EH (cell line): ENCODE measurements at places on chromosomes 11 and 22.

DNA sequence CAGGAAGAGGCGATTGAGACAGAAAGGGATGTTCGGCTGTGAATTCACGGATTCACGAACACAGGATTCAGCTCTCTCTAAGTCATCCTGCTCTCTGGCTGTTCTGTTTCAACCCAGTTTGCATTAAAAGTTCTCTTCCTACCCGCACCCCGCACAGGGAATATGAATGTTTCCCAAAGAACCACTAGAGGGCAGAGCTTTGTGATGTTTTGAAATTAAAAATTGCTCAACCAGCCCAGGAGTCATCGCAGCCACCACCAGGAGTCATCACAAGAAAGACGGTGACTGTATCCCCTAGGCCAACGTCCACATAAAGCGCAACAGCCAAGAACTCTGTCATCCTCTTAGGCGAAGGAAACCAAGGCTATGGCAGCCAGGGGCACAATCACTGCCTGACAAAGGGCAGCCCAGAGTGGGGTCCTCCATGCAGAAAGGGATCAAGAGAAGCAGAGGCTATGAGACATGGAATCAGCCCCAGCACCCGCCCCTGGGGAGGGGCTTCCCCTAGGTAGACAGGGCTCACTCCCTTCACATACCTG, 122.4 kb downstream of the WT1 start:
- peak; percentile 45 for DNase-seq

- DNase-seq, result no peak
Measured at GRCh38 chr11:75275581-75275980, 35.0 kb downstream of the TPBGL start.

DNA sequence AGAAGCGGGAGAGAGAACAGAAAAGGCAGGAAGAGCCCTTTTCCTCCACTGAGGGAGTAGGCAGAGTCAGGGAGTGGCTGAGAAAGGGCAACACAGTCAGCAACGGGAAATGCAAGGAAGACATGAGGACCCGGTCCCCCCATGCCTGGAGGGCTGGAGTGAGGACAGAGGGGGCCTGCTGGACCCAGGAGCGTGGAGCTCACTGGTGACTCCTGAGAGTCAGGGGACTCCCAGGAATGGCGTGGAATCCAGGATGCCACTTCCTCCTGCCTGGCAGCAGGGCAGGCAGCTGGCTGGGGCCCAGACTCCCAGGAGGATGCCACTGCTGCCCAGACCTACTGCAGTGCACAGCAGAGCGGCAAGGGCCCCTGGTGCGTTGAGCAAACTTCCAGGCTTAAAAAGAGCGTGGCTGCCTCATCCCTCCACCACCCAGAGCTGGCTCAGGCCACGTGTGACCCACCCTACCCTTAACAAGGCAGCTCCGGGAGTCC, 11.3 kb downstream of the C11orf21 start:
- no peak for DNase-seq

DNA sequence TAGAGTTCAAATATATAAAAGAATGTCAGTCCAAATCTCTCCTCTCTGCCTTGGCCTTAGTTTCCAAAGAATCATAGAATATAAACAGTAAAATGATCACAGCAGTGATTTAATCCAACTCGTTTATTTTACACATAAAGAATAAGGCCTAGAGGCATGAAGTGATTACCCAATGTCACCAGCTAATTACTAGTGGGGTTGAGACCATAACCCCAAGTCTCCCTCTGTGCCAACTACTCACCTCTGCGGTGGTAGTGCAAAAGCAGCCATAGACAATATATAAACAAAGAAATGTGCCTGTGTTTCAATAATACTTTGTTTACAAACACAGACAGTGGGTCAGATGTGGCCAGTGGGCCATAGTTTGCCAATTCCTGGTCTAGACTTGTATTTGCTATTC, 96.6 kb upstream of the FAT3 start:
- no peak for DNase-seq

GRCh38 chr11:78082146-78082545, 2.5 kb upstream of the NDUFC2 start:
- DNase-seq, result no peak

DNA sequence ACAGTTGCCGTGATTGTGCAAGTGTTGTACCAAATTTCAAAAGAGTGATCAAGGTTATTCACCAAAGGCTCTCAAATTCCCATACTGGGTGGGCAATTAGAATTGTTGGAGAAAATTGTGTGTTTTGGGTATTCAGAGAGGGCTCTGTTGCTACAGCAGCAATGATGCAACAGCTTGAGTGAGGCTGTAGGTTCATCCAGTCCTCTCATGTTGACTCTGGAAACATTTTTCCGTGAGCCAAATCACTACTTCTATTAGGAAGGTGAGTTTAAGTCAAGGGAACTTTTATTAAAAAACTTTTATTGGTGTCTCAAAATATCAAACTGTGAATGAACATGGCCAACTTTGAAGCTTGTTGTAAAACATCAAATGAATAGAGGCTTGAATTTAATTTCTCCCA, 116.5 kb downstream of the CD44 start:
- DNase-seq, result no peak

DNA sequence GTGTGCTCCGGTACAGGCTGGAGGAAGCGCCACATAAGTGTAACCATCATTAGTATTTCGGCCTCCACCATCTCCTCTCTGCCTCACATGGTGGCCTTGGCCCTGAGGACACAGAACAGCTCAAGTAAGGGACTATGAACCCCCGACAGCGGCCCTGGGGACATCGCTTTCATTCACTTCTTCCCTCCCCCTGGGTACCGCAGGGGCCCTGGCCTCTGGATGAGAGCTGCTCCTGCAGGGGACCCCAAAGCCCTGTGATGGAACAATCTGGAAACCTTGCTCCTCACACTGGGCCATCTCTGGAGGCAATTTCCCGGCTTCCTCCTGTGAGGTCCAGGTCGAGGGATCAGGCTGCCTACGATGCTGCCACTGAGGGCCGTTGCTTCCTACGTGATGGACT, 565.5 kb downstream of the BRD1 start:
- DNase-seq, result no peak

- peak; percentile 72 for DNase-seq
Measured at GRCh38 chr11:74493791-74494630, 487 bp upstream of the LIPT2 start.

DNA sequence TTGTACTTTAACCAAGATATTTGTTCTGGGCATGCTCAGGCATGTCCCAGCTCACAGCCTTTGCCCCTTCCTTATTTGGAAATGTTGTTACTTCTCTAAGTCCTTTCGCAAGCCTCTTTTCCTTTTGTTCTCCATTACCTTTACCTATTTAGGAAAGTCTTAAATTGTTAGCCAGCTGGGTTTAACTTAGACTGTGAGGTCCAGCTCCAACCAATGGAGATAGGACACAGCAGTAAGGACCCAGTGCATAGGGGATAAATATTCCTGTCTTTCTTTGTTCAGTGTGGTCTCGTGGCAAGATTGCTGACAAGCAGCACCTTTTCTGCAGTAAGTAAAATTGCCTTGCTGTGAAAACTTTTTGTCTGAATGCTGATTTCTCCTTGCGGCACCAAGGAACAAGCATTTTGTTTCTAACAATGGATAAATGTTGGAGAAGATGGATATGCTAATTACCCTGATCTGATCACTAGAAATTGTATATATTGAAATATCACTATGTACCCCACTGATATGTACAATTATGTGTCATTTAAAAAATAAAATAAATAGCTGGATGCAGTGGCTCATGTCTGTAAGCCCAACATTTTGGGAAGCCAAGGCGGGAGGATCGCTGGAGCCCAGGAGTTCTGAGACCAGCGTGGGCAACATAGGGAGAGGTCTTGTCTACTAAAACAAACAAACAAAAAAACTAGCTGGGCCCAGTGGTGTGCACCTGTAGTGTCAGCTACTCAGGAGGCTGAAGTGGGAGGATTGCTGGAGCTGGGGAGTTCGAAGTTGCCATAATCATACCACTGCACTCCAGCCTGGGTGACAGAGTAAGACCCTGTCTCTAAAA, 31.9 kb upstream of the FTH1 start:
- peak; percentile 24 for DNase-seq

- no peak for DNase-seq
Measured at GRCh38 chr11:128575174-128575960, 12.0 kb downstream of the ETS1 start.

DNA sequence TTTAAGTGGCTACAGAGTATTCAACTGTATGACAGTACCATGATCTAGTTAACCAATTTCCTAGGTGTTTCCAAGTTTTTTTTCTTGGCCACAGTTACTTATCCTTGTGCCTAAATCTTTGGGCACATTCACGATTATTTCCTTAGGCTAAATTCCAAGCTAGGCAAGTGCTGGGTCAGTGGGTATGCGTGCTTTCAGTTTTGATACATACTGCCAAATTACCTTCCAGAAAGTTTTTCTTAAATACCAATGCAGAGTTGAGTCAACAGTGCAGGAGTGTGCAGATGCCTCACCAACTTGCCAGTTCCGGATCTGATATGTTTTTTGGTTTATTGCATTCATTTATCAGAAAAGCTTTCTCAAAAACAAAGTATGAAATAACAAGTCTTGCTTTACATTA, 67.9 kb upstream of the OR4B1 start:
- DNase-seq, result no peak

GRCh38 chr22:47116426-47117341, 354.2 kb downstream of the TBC1D22A start:
- no peak for DNase-seq

- no peak for DNase-seq
Measured at GRCh38 chr22:50014053-50014501, 1.5 kb upstream of the IL17REL start.

- DNase-seq, result no peak
Measured at GRCh38 chr11:123328281-123328867, 101.7 kb upstream of the GRAMD1B start.

DNA sequence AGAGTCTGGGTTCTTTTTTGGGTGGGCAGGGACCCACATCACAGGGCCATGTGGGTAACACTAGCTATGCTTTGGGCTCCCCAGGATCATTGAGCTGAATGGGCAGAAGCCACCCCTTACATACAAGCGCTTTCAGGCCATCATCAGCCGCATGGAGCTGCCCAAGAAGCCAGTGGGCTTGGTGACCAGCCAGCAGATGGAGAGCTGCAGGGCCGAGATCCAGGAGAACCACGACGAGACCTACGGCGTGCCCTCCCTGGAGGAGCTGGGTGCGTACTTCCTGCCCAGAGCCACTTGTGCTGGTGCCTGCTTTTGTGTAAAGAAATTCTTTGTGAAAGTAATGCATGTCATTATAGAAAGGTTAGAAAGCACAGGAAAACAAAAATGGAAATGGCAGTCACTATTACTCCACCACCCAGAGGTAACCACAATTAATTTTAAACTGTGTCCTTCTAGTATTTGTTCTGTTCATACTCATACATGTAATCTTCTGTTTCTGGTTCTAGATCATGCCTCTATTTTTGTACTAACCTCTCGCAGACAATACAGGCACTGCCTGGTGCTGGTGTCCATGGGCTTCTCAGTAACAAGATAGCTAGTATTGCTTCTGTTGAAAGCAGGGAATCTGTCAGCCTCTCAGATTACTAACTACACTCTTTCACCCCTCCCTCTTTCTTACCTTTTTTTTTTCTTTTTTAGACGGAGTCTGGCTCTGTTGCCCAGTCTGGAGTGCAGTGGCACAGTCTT, 13.7 kb downstream of the CRY2 start:
- no peak for DNase-seq

DNA sequence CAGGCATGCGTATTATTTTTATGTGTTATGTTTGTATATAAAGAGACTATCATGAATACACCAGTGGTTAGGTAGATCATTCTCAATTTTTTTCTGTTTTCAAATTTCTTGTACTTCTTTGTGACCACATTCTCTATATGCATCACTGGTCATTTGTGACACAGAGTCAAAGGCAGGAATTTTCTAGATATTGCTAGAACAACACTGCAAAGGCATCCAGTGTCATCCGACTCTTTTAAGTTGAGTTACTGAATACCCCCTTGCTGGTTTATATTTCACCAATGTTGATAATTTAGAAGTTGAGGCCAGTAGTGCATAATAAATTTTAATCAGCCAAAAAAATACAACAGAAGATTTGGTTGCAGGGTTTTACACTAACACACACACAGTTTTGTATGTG, 351.8 kb downstream of the CASP12 start:
- DNase-seq, result no peak

DNA sequence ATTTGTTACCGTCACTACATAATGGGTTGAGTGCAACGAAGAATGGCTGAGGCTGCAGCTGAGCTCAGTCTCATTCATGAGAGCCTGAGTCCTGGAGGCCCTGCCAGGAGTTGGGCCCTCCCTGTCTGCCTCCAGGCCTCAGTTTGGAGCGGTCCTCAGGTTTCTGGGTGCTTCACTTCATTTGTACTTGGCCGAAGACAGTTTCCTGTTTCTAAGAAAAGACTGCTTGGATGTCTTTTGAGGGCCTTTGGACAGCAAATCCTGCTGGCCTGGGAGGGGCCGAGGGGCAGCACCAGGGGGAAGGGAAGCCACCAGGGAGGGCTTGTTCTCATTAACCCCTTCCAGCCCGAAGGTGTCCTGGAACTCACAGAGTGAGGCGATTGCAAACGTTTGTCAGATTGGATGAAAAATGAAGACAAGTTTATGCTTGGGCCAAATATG, 163.1 kb downstream of the ETS1 start:
- DNase-seq, result no peak

DNA sequence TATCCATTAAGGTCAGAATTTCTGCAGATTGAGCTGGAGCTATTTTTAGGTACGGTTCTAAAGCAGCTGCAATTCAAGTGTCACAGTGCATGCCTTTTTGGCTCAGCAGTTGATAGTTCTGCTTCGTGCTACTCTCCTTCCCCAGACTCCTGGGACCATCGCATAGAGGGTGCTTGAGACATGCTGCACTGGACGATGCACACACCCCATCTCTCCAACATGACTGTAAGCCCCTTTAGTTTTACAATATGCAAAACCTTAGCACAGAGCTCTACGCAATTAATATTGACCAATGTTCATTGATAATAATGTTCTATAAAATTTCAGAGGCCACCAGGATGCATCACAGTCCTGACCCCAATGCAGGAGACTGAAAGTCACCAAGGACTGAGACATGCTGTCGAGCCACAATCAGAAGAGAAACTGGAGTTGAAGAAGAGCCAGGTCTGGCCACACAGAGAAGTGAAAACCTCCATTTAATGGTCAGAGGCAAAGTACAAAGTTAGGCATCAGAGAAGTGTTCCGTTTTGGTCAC, 120.9 kb upstream of the ZC3H12C start:
- peak; percentile 28 for DNase-seq

DNA sequence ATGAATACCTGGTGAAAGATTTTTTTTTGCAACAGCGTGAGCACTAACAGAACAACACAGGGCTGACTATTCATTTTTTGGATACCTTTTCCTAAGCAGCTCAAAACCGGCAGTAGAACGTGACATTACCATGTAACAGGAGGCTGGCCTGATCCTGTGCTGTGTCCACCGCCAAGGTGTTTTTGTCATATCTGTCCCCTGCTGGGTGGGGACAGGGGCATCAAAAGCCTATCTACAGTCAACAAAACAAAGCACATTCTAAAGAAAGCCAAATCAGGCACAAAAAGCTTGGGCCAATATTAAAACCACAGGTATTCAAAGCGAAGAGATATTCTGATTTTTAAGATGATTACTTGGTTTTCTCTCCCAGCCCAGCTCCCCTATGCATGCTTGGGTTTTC, 151.2 kb downstream of the LRRC4C start:
- DNase-seq, result no peak
